ENCODE measurements at places on chromosomes 6 and 20.

GRCh38 chr6:42783177-42783875, 1.5 kb downstream of the BICRAL start:
- DNase-seq, result no peak

DNA sequence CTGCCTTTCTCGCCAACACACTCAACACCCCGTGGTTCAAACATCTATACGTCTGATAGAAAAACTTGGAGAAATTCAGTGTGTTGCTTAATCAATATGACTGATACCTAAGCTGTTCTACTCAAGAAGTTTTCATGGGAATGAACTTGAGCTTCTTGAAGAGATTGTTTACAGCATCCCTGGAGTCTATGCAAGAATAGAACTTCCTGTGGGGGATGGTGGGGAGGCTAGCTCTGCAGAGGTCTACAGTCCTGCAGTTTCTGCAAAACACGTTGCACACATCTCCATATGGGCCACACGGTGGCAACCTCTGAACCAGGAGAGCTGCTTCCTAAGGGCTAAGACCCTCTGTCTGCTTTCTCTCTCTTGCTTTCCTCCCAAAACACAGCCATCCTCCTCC, 32.7 kb upstream of the FANCE start:
- no peak for DNase-seq

- no peak for DNase-seq
Measured at GRCh38 chr20:2756056-2756611, 44.3 kb downstream of the CPXM1 start.

GRCh38 chr6:170142559-170142958, 148.3 kb downstream of the DLL1 start:
- no peak for DNase-seq

DNA sequence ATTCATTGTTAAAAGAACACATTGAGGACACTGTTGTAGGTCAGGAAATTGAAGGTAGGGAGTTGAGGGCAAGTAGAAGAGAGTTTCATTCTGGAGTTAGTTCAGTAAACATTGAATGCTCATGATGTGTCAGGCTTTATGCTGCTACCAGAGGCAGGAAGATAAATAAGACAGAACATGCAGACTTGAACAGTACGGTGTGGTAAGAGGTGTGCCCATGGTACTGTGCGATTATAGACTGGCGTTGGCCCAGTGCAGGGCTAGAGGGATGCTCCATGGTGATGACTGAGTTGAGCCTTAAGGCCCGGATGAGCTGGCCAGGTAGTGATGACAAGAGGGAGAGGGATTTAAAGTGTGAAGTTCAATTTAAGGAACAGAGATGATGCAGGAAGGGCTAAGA, 50.8 kb downstream of the CARMIL1 start:
- DNase-seq, result no peak

DNA sequence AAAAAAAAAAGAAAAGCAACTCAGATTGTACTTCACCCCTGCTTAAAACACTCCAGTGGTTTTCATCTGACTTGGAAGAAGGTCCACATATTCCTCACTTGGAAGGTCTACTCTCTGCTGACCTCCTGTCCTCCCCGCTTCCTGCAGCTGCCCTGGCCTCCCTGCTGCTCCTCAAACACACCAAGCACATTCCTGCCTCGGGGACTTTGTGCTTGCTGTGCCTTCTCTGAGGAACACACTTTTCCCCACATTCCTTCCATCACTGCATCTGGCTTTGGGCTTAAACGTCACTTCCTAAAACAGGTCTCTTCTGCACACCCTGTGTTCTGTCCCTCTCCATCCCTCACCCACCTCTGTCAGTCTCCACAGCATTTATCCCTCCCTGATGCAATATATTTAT, 4.9 kb upstream of the PDYN start:
- DNase-seq, result no peak

- no peak for DNase-seq
Measured at GRCh38 chr6:12241493-12242175, 48.5 kb upstream of the EDN1 start.

- no peak for DNase-seq
Measured at GRCh38 chr6:116108836-116109235, 8.2 kb downstream of the NT5DC1 start.

DNA sequence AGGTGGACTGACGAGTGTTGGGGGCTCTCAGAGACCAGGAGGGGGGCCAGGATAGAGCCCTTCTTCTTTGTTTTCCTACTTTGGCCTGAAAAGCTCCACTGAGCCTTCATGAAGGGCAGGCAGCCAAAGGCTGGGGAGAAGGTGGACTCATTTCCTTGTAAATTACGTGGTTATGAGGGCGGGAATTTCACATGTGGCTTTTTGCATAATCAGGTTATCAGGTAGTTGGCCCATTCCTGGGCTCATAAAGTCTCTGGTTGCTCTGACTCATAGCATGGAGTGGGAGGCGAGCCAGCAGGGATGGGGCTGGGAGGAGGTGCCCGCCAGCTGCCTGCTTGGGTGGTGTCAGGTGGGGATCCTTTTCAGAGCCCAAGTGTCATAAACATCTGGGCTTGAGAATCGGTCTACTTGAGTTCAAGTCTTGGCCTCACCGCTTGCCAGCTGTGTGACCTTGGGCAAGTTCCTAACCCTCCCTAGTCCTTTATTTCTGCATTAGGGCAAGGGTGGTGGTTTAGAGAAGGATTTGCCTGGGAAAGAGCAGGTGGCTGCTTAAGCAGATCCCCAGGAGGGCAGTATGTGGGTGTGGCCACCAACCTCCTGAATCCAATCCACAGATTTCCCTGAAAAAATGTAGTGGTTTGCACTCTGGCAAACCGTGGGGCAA, 26.5 kb upstream of the RNF24 start:
- DNase-seq, result no peak

GRCh38 chr6:74939151-74939708, 266.6 kb downstream of the COL12A1 start:
- DNase-seq, result no peak

- no peak for DNase-seq
Measured at GRCh38 chr6:41713159-41713649, 22.2 kb downstream of the TFEB start.

DNA sequence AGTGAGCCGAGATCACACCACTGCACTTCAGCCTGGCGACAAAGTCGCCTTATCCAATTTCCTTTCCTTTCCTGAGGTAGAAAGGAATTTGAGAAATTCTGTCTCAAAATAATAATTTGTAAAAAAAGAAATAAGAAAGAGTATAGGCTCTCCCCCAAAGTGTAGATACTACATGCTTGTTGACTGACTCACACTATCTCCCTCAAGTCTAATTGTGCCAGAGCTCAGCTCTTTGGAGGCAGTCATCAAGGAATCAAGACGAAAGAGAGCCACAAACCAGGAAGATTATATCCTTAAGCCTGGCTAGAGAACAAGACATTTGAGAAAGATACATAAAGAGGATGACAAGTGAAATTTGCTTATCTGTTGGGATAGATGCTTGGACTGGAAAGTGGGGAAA, 3.7 kb upstream of the FKBPL start:
- DNase-seq, result no peak

- no peak for DNase-seq
Measured at GRCh38 chr6:170442596-170442995, 110.5 kb downstream of the PSMB1 start.

GRCh38 chr6:162179196-162179951, 548.2 kb downstream of the PRKN start:
- no peak for DNase-seq

DNA sequence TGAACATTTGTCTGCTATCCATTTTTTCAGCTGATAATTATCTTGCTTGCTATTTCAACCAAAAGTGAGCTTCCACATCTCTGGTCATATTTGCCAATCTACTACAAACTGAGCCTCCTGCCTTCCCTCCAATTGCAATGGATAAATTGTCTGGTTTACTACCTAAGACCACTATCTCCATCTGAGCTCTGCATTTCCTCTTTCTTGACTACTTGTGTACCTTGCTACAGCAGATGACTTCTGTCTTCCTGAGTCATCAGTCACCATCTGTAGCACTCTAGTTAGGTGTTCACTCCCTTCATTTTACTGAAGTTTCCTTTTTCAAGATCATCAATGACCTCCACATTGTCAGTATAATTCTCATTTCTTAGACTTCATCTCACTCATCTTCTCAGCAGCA, 33.5 kb upstream of the PHIP start:
- no peak for DNase-seq

- DNase-seq, result no peak
Measured at GRCh38 chr6:79404677-79405076, 132.6 kb downstream of the LCA5 start.

GRCh38 chr20:12824328-12825225, 184.2 kb upstream of the SPTLC3 start:
- no peak for DNase-seq

DNA sequence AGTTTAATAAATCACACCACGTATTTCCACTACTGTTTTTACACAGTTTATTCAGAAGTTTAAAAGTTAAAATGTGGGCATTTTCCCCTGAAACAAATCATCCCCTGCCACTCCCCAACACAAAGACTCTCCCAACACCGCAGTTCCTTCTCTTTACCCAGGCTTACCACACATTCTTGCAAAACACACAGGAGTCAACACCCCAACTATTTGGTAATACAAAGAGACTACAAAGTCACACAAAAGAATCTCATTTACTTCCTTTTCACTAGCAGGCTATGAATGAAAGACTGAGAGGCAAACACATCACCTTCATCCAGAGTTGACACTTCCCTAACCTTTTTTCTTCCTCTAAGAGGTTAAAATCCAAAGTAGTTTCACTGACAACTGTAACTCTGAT, 51.1 kb downstream of the KCTD20 start:
- DNase-seq, result no peak

DNA sequence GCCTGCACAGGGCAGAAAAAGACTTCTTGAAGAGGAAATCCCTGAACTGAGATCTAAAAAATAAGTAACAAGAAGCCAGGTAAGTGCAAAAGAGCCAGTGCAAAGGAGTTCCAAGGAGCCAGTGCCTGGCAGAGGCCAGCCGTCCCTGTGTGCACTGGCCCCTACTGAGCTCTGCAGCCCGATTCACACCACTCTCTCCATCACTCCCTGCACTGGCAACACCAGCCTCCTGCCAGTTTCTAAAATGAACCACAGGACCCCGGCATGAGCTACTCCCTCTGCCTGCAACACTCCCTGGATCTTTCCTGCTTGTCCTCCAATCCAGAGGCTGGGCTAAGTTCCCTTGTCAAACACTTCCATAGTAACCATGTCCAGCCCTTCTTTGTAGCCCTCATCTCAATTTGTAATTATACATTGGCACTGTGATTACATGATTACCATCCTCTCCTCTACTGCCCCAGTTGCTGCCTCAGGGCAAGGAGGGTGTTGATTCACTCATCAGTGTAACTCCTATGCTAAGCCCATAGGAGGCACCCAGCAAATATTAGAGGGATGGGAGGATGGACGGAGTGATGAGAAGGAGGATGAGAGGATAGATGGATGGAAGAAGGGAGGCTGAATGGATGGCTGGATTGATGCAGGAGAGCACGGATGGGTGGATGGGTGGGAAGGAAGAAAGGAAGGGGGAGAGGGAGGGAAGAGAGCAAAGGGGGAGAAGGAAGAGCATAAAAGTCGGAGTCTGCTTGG, 49.3 kb downstream of the SIRPA start:
- no peak for DNase-seq

DNA sequence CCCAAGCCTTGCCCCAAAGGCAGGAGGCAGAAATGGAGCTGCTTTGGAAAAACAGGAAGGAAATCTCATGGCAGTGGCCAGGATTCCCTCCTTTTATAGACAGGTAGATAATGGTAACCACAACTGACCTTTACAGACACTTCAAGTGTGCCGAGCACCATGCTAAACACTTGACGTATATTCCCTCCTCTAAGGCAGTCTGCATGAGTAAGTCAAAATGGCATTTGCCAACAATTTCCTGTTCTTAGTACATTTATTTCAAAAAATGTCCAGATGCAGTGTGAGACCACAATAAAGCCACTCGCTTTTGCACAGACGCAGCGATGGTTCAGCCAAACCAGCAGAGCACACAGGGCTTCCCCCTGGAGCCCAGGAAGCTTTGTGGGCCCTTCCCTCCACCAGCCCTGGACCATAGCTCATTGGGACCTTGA, 16.5 kb upstream of the GPR6 start:
- no peak for DNase-seq

DNA sequence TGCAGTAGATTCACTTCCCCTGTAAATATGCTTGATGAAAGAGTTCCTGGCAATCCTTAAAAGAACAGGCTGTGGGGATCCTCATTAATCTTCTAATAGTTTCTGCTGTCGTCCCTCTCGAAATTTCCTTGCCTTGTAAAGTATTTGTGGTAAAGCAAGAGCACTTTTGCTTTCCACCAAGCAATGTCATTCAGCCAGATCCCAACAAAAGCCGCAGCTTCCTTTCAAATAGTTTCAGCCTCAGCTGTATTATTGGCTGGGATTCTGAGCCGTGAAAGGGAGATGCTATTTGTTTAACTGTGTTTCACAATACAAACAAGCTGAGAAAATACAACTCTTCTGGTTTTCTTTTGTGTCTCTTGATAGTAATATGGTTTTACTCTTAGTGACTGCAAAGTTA, 48.9 kb upstream of the EPHA7 start:
- DNase-seq, result peak; percentile 12

DNA sequence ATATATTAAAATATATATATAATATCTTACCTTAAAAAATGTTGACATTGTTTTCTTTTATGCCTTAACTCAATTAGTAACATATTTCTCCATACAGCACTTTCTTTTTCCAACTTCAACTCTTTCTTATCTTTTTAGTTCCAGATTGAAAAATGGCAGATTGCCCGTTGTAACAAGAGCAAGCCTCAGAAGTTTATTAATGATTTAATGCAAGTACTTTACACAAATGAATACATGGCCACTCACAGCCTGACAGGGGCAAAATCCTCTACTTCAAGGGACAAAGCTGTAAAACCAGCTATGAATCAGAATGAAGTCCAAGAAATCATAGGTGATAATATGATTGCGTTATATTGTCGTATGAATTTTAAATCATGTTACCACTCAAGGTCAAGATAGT, 29.4 kb upstream of the KIAA1586 start:
- no peak for DNase-seq
